Motor neuron (in vitro differentiated cells): ENCODE measurements at places on chromosomes 16 and 17. TPM values are rescaled to one million over a fixed set of nuclear protein-coding genes. Genes with fewer than 3 reads are reported as not detected.

MYH3 gene
- 1.7 and 2.5 TPM in 2 replicates for total RNA-seq

HOXB1 gene
- 0.71 and 0.74 TPM in 2 replicates for total RNA-seq

WWP2 gene
- 16.0 and 18.7 TPM in 2 replicates for total RNA-seq

PABPN1L gene
- 0.85 TPM in 1 of 2 replicates, not detected in the other for total RNA-seq

RAP1GAP2 gene
- total RNA-seq = 5.3 and 5.8 TPM in 2 replicates
